Kasumi-1 (cell line): ENCODE measurements at places on chromosomes 4 and X.

GRCh38 chr4:89099034-89099433 lies 12.3 kb upstream of the TIGD2 start:
- DNase-seq, result no peak

DNA sequence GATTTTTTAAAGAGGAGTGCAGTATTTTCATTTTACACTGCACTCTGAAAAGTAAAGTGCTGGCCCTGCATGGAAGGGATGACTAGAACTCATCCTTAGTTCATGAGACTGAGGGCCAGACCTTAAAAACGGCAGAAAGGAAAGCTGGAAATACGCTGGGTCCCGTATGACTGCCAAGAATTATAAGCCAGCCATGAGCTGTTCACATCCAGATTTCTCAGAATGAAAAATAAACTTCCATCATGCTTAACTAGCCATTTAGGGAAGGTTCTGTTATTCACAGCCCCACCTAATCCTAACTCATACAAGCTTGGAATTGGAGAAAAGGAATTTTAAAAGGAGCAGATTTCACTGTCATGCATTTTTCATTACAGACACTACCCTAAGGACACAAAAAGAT lies 894.4 kb downstream of the FAT4 start:
- DNase-seq, result no peak

DNA sequence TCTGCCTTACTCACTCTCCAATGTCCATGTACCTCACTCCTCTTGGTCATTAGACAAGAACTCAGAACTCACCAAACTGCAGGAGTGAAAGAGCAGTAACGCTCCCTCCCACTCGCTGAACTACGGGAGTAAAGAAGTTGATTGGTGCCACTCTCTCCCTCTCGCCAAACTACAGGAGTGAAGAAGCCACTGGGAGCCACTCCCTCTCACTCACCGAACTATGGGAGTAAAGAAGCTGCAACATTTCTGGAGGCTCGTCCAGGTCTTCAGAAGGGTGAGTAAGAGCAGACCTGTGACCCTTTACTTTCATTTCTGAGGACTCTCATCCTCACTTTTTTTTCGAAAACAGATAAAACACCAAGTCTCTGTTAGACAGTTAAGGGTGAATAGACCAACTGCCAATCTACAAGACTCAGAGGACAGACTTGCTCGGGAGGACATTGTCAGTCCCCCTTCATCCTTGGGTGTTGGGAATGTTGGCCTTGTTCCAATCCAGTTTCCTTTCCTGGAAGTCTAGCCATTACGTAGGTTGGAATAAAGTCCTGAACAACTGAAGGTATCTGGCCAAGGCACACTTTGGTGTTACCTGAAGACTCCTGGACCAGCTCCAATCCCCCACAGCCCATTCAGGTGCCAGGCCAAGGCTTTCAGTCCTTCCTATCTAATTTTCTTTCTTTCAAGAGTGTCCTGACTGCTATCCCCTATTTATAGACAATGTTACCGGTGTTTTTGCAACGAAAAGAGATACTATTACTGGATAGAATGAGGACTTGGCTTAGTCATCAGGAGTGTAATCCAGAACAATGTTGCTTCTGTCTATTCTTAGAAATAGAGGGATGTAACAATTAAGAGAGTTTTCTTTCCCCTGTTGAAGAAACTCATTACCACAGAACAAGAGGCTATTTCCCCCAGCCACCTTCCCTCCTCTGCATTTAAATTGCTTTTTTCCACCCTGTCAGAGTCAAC lies 11.0 kb upstream of the COL25A1 start:
- no peak for DNase-seq

DNA sequence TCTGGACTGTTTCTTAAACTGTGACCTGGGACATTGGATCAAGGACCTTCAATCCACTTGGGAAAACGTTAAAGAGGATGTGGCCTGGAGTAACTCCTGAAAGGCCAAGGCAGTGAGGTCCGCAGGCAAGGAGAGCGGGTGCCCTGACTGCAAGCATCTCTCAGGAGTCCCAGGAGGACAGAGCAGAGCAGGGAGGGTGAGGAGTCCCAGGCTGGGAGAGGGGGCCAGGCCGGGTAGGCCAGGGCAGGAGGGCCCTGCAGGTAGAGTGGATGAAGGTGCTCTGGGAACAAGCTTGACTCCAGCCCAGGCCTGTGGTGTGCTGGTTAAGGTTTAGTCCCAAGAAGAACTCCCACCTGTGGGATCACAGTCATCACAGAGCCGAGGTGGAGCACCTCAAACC lies 13.8 kb downstream of the PNMA6E start:
- DNase-seq, result no peak

DNA sequence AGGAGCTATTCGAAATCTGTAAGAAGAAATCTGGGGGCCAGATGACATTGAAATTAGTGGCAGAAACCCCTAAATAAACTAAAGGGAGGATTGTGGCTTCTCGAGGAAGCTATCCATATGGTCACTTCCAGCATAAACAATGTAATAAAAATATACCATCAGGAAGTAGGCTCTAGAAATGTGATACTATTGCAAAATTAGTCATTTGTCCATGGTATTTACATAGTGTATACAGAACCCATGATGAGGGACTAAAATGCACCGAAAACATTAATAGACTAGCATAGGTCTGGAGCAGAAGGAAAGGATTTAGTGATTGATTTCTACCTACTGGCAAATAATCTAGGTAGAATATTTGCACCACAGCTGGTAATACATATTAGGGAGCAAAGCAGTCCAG lies 1344.0 kb downstream of the FSTL5 start:
- DNase-seq, result no peak

- DNase-seq, result no peak
Measured at GRCh38 chr4:52366621-52367020, 292.5 kb downstream of the USP46 start.

DNA sequence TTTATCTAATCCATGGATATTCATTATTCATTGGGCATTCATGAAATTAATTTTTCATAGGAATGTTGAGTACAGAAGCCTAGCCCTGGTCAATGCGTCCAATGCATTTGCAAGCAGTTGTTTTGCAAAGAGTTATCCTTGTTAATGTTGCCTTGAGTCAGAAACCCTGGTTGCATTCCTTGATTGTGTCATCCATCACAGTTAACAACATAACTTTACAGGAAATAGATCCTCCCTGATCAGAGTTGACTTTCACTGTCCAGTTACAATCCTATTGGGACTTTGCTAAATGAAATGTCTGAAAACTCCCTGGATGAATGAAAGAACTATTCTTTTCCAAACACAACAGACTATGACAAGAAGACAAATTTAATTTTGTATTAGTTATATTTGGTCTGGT lies 924.3 kb upstream of the SLIT2 start:
- no peak for DNase-seq

GRCh38 chrX:147788641-147789350 lies 122.9 kb upstream of the FMR1 start:
- no peak for DNase-seq

DNA sequence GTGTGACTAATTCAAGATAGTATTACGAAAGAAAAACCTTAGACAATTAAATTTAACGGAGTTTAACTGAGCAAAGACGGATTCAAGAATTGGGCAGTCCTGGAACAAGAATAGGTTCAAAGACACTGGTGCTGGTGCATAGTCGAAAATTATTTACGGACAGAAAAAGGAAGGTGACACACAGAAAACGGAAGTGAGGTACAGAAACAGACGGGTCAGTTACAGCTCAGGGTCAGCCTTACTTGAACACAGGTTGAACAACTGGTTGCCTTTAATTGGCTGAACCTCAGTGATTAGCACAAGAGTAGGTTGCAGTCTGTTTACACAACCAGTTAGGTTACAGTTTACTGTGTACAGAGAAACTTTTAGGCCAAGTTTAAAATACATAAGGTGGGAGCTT lies 31.5 kb downstream of the KLHL8 start:
- no peak for DNase-seq

GRCh38 chr4:25914670-25915352 lies 791 bp downstream of the SMIM20 start:
- DNase-seq, result no peak

- peak; percentile 19 for DNase-seq
Measured at GRCh38 chrX:148940411-148940996, 440.1 kb downstream of the AFF2 start.

GRCh38 chr4:159258889-159259560 lies 156.1 kb downstream of the RAPGEF2 start:
- no peak for DNase-seq

DNA sequence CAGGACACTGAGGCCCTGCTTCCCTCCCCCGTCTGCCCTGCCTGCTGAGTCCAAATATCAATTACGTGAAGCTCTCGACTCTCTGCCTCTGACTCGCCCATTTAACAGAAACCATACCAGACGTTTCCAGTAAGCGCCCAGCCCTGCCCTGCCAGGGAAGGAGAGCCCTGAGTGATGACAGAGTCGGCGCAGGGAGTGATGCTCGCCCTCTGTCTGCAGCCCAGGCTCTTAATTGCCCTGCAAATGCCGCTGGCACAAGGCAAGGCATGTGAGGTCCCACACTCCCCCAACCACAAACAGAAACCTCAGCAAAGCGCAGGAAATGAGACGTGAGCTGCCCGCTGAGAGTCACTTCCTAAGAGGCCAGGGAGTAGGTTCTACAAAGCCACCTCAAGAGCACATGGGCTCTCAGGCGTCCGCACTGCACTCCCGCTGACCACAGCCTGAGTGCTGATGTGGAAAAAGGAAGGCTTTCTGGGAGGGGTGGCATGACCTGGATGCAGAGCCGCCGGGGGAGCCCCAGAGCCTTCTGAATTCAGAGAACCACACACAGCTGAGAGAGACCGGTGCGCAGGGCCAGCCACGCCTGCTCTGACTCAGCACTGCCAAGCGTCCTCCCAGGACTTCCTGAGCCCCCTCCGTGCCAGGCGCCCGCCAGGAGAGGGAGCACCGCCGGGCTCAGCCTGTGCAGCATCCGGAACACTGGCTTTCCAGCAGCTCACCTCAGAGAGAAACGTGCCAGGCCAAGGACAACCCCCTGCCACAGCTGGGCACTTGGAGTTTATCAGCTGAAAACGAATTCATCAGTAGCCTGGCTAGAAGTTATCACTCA lies 5.3 kb downstream of the ZFYVE28 start:
- DNase-seq, result peak; percentile 98

GRCh38 chr4:125944966-125945365 lies 630.2 kb downstream of the FAT4 start:
- DNase-seq, result no peak

- DNase-seq, result no peak
Measured at GRCh38 chr4:79874197-79874596, 198.8 kb downstream of the ANTXR2 start.

DNA sequence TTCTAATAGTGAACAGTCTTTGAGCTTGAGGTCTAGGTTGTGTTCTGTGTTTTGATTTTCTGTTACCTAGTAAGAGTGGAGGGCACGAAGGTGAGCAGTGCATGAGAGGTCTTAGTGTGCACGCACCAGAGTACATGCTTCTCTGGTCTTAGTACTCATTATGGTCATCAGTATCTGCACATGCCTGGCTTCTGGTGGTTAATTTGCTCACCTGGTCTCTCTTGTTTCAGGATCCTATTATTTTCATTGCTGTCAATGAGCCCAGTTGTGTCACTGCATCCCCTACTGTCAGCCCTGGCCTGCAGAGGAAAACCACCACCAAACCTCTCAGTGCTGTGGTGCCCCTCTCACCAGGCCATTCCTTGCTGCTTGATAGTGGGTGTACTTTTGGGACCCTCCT lies 54.8 kb downstream of the NSUN7 start:
- no peak for DNase-seq

- no peak for DNase-seq
Measured at GRCh38 chr4:158857951-158858350, 89.1 kb downstream of the FNIP2 start.

DNA sequence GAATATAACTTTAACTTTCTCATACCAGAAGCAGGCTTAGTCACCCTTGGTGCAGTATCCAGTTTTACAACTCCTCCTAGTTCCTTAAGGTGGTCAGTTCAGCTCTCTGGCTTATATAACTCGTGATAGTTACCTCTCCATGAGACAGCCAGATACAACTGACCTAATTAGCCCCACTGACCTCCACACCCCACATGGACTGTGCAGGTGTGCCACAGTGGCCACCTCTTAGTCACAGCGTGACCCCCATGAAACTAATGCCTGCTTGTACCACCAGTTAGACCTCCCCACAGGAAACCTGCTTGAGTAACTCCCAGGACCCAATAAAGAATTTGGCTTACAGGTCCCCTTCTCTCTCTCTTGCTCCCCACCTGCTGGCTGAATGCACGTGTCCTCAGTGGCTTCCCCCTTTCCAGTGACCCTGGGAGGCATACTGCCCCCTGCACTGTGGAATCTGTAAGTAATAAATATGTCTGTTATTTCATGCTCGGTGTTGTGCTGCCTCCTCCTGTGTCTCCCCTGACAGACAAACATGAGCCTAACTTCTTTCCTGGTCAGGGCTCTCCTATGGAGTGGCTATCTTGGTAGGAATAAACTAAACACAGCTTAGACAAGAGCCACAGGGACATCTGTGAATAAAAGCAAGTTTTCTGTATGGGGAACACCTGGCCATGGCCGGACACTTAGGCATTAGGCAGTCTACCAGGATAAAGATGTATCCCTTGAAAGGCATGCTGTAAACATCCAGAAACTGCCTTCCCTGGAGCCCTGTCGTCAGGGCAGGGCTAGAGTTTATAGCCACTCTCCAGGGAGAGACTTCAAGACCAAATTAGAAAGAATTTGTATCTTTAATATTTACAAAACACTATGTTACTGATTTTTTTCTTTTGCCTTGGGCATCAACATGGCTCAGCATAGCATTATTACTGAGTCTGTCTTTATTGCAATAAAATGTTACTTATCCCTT lies 209.7 kb upstream of the BOD1L1 start:
- DNase-seq, result no peak

GRCh38 chr4:44425614-44426208 lies 22.9 kb downstream of the KCTD8 start:
- DNase-seq, result peak; percentile 8

GRCh38 chrX:2788980-2789379 lies 37.1 kb downstream of the XG start:
- no peak for DNase-seq

- DNase-seq, result no peak
Measured at GRCh38 chr4:166049036-166049435, 176.0 kb downstream of the TLL1 start.

DNA sequence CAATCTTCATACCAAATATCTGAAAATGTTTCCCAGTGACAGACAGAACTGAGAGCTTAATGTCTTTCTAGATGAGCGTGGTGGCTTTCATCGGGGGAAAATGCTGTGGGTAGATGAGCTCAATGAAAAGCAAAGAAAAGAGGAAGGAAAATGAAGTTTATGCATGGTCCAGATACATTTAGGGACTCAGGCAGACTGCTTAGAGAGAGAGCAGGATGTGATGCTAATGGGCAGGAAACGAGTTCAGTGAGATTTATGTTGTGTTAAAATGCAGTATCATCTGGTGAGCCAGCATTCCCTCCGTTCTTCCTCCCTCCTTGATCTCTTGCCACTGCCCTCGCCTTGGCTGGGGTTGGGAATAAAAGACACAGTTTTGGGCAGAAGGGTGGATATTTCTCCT lies 229.2 kb downstream of the GBA3 start:
- peak; percentile 72 for DNase-seq

GRCh38 chr4:82818664-82819662 lies 20.4 kb upstream of the SCD5 start:
- DNase-seq, result no peak

- no peak for DNase-seq
Measured at GRCh38 chr4:11769434-11769833, 340.7 kb upstream of the HS3ST1 start.

- no peak for DNase-seq
Measured at GRCh38 chr4:70654605-70655011, 11.7 kb downstream of the JCHAIN start.
